ENCODE measurements at places on chromosomes 3 and 15.

GRCh38 chr3:75171630-75172230 is 492.4 kb upstream of the FRG2C start:
- DNase-seq, result peak; percentile 10

GRCh38 chr15:71215126-71215894 is 100.0 kb downstream of the THSD4 start:
- no peak for DNase-seq

DNA sequence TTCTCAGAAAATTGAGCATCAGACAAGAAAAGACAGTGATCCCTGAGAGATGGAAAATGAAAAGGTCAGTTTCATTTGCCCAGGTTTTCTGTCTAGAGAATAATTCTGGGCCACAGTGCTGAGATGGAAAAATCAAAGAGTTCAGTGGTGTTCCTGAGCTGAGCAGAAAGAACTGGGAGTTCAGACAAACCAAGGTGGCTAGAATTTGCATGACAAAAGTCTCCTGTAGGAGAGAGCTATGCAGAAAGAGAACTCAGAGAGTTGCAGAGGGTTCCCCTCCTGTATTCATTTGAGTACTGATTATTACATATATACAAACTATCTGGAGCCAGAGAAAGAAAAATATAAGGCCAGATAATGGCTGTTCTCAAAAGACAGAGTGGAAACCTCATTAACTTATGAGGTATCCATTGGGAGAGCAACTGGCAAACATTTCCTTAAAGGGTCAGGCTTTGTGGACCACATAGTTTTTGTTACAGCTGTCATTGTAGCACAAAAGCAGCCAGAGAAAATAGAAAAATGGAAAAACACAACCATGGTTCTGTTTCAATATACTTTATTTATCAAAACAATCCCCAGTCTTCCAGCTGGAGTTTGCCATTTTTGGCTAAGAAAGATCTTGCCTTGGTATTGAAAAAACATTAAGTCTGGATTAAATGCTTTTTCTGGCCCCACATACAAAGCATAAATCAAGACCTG is 1004.1 kb downstream of the TBL1XR1 start:
- DNase-seq, result no peak

DNA sequence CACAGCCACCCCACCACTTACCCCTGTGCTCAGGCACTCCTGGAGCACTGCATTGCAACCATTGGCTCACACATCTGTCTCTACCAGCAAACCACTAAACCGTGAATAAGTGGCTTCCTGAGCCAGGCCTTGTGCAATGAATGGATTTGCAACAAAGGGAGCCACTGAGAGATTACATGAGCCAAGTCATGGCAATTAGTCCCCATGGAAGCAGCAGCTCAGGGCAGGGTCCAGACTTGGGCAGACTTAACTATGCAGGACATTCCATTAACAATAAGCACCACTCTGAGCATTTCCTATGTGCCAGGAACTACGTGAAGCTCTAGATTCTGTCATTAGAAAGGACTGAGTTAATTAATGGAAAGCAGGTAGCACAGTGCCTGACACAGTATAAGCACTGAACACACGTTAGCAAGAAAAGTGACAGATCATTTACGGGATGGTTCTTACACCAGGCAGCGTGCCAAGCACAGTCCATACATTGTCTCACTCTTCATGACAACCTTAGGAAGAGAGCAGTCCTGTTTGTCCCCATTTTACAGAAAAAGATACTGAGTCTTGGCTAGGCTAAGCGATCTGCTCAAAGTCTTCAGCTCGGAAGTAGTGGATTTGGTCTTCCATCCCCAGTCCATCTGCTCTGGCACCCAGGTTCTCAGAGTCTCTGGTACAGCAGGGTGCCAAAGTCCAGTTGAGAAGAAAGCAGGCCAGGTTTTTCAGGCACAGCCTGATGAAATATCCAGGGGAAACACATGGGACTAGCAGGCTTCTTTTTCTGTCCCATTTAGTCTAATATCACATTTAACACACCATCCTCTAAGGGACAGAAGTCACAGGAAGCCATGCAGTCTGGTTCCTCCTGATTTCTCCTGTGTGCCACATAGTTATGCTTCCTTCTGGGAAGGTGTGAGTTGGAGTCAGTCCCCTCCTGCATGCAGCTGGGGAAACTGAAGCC is 44.1 kb downstream of the LIPC start:
- peak; percentile 28 for DNase-seq

DNA sequence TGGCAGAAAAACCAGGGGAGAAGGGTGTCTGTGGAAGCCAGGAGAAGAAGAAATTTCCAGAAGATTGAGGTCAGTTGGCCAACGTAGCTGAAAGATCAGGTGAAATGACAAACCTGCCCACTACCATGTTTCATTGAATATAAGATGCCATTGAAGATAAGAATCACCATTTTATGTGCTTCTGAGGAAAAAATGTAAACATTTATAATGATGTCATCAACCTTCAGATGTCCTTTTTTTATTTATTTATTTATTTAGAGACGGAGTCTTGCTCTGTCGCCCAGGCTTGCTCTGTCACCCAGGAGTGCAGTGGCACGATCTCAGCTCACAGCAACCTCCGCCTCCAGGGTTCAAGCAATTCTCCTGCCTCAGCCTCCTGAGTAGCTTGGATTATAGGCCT is 4.9 kb upstream of the PODXL2 start:
- no peak for DNase-seq

DNA sequence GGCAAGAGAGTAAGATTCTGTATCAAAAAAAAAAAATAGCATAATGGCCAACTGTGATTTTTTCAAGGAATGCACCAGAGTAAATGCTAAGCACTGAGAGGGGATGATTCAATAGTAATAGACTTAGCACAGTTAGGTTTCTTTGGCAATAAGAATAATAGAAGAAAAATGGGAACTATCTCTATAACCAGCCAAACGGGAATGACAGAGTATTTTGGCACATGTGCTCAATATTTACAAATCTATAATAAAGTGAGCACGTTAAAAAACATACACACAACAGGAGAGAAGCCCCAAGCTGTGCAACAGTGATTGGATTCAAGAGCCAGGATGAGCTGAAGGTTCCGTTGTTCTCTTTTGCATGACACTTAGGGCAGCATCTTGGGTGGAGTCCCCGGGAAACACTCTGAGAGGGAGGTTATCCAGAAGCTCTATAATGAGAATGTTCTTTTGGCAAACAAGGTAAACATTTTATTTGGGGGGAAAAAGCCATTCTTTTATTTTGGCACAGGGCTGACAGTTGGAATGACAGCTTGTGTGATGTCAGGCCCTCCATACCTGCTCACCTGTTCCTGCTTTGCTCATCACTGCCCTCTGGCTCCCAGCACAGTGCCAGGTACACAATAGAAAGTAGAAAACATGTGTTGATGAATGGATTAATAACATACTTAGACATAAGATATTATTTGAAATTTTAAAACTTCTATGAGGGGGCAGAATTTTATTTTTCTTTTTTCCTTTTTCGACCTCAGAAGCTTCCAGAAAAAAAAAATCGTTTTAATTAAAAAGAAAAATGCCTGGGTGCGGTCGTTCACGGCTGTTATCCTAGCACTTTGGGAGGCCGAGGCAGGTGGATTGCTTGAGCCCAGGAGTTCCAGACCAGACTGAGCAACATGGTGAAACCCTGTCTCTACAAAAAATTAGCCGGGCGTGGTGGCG is 44.0 kb upstream of the MUC4 start:
- no peak for DNase-seq

GRCh38 chr3:183871541-183871940 is 13.1 kb downstream of the PARL start:
- no peak for DNase-seq

- DNase-seq, result no peak
These were observed 222.5 kb downstream of the ROBO2 start for GRCh38 chr3:77262361-77262760.

DNA sequence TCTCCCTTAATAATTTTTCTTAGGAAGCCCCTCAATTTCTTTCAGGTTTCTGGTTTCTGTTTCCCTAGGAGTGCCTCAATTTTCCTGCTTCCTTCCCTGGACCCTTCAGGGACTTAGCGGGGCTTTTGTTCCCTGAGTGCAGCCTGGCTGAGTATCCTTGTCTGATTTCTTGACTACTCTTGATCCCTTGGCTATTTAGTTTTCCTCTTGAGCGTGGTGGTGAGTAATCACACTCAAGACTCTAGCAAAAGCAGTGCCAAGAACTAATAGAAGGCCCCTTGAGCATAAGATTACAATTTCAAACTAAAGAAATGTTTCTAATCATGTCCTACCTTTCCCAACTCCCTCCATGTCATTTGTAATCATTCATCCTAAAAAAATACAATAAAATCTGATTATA is 94.3 kb upstream of the C3orf80 start:
- DNase-seq, result no peak

- no peak for DNase-seq
These were observed 15.0 kb upstream of the FAM174B start for GRCh38 chr15:92670621-92671020.

DNA sequence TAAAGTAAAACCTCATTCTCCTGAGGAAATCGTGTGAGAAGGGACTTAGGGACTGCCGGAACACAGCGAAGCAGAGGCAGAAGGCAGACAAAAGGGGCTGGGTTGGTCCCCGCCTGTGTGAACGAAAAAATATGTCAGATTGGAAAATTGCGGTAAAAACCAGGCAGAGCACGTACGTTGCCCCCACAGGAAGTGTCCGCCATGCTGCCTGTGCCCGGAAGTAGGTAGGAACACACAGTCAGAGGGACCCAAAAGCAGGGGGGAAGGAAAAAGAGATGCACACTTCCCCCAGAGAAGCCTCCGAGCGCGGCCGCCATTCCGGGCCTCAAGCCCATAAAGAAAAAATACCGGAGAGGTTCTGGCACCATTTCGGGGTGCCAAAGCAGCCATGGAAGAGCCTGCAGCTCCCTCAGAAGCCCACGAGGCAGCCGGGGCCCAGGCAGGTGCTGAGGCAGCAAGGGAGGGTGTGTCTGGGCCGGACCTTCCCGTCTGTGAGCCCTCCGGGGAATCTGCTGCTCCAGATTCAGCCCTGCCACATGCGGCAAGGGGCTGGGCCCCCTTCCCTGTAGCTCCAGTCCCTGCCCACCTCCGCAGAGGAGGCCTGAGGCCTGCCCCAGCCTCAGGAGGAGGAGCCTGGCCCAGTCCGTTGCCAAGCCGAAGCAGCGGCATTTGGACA is at the start of gene MKRN3:
Gene MKRN3 (plus strand): TSS at position 280 of the 676 bp plus-strand sequence. CDS start 109 bp downstream, at position 389.
- DNase-seq, result no peak
